T-cell (primary cell): ENCODE measurements at places on chromosomes 2 and 18. TPM values are rescaled to one million over a fixed set of nuclear protein-coding genes. Genes with fewer than 3 reads are reported as not detected.

- no peak overlapping the region for H3K27ac ChIP-seq
- no peak for DNase-seq
- no peaks in the 10 kb centered on the region for H3K4me1 ChIP-seq
- no peaks in the 10 kb centered on the region for H3K36me3 ChIP-seq
- no peak overlapping the region for H3K4me3 ChIP-seq
These were observed 401.6 kb upstream of the TNP1 start for GRCh38 chr2:217261452-217261851.

DNA sequence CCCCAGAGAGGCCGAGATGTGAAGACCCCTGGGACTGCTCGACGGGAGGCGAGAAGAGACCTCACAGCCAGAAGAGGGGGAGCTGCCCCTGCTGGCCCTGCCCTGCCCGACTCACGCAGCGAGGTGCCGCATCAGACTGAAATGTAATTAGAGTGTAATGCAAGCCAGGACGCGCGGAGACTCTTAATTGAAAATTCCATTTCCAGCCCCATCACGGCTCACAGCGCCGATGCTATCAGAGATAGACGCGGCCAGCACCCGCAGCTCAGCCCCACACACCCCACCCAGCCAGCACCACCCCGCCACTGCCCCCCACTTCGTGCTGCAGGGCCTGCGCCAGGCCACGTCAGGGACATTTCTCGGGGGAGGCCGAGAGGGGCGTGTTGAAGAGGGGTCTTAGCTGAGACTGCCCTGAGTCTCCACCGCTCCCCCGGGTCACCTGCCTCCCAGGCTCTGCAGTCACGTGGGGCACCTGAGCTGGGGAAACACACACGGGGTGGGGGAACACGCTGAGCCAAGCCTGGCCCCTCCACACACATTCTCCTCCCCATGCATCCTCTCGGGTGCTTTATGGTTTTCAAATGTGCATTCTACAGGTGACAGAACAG, 78.1 kb downstream of the TEX51 start:
- H3K27ac ChIP-seq, result no peak overlapping the region
- H3K36me3 ChIP-seq, result no peaks in the 10 kb centered on the region
- H3K4me3 ChIP-seq, result no peak overlapping the region
- H3K27me3 ChIP-seq, result no peaks in the 10 kb centered on the region

GRCh38 chr18:75226286-75226955, 15.8 kb downstream of the TSHZ1 start:
- H3K4me1 ChIP-seq, result peaks cover 34% of the 10 kb centered on the region
- no peak overlapping the region for H3K27ac ChIP-seq
- no peak for DNase-seq
- H3K27me3 ChIP-seq, result no peaks in the 10 kb centered on the region

- no peaks in the 10 kb centered on the region for H3K4me1 ChIP-seq
- H3K4me3 ChIP-seq, result no peak overlapping the region
- no peak for DNase-seq
- no peak overlapping the region for H3K27ac ChIP-seq
These were observed 80.6 kb downstream of the ADCYAP1 start for GRCh38 chr18:985212-985661.

SATB2 gene
- total RNA-seq, result 0.30 TPM
